Right renal pelvis (tissue), 4 donors: ENCODE measurements at places on chromosomes 7 and 10. TPM values are rescaled to one million over a fixed set of nuclear protein-coding genes. Genes with fewer than 3 reads are reported as not detected.
A peak's percentile ranks its signal among the peaks of the same experiment; 100 is the strongest.

GRCh38 chr7:7761340-7761973, 43.0 kb upstream of the RPA3 start:
- no peak for DNase-seq

DNA sequence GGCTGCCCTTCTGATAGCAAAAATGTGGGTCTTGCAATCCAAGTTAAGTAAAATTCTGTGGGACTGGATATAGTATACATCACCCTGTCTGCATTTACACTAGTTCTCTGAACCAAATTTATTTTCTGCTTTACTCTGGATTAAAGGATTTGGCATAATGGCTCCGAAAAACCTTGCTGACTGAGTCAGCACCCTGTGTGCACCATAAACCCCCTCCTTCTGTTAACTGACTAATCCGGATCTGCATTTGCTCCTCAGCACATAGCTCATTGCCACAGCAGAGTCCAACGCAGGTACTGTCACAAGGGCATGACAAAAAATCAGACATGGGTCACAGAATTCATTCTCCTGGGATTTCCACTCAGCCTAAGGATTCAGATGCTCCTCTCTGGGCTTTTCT, 1.3 kb downstream of the OR2A5 start:
- DNase-seq, result no peak

- no peak for DNase-seq
These were observed 172.3 kb downstream of the IMMP2L start for GRCh38 chr7:111390000-111390399.

- no peak for DNase-seq
These were observed 46.3 kb downstream of the NRP1 start for GRCh38 chr10:33288127-33288526.

DNA sequence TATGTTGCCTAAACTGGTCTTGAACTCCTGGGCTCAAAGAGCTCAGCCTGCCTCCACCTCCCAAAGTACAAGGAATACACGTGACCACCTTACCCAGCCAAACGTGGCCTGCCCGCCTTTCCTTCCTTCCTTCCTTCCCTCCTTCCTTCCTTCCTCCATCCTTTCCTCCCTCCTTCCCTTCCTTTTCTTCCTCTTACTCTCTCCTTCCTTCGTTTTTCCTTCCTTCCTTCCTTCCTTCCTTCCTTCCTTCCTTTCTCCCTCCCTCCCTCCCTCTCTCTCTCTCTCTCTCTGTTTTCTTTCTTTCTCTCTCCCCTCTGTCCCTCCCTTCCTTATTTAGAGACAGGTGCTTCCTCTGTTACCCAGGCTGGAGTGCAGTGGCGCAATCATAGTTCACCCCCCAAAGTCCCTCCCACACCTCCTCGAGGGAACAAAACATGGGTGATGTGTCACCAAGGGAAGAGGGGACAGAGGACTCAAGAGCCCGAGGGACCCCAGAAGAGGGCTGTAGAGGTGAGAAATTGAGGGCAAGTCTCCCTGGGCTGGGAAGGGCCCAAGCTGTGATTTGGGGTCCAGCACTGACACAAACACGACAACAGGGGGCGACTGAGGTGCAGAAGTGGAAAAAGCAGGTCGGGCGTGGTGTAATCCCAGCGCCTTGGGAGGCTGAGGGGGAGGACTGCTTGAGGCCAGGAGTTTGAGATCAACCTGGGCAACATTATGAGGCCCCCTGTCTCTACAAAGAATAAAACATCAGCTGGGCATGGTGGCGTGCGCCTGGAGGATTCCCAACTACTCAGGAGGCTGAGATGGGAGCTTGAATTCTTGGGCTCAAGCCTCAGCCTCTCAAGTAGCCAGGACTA, 28.1 kb downstream of the EPHB4 start:
- DNase-seq, result peak; percentile 28

The CNNM1 gene
- polyA plus RNA-seq, result 1.6 TPM

DNA sequence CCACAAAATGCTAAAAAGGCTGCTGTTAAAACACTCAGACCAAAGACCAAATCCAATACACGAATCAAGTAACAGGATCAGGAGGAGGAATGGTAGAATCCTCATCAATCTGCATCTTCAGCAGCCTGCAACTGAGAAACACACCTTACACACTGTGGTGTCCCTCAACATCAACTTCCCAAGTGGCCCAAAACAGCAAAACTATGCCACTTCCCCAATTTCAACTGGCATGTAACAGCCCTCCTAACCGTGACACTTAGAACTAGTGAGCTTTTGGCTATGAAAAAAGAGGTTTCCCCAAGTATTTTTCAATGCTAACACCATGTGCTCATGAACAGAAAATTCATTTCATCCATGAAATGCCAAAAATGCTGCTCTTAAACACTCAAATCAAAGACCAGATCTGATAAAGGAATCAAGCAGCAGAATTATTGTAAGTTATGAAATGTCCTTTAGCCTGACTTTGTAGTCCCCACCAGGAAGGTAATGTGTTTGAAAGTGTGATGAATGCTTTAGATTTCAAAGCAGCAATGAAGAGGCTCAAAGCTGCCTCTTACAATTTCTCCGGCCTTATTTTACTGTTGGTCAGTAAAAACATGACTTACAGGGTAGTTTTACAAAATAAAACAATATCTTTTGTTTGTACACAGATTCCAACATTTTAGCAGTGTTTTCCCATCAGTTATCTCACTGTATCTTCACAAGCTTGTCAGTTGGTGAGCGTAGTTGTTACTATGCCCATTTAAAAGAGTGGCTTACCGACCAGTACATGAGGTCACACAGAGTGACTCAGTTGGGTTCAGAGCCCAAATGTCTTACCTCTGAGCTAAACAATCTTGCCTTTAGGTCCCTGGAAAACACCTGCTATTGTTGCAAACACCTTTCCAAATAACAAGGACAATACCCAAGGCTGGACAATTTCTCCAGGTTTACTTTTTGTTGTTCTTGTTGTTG, 65.7 kb upstream of the ASAH2 start:
- no peak for DNase-seq

- no peak for DNase-seq
These were observed 693.9 kb downstream of the PARD3 start for GRCh38 chr10:34121125-34121753.

DNA sequence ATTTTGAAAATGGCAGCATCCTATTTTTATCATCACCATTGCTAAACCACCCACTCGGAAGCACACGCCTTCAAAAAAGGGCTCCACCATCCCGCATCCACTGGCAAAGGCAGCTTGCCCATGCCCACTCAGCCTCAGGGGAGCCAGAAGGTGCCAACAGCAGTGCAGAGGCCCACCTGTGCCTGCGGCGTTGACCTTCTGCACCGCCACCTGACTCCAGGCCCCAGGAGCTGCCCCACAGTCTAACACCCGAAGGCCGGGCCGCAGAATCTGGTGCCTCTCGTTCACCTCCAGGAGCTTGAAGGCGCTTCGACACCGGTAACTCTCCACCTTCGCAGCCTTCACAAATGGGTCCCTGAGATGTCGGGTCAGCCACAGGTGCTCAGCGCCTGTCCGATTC, 2.8 kb downstream of the MRM2 start:
- no peak for DNase-seq

The APBB1IP gene
- 1.9 TPM for polyA plus RNA-seq

DNA sequence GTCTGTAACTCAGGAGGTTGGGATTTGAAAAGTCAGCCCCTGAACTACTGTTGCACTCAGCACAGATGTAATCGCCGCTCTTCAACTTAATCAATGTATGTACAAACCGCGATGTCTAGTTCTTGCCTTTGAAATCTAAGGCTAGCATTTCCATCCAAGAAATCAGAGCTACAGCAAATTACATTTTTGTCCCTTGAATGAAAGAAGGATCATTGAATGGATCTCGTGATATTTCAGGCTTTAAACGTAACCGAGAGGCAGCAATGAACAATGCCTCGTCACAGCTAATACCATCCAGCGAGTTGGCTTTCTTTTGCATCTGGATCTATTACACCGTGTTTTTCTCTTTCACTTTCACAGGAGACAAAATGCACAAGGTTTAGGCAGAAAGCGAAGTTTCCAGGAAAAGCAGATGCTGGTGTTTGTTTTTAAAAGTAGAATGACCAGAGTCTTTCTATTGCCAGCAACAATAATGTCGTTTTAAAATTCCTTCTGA, 5.5 kb downstream of the SKIDA1 start:
- no peak for DNase-seq

GRCh38 chr7:101397770-101398324, 35.2 kb downstream of the COL26A1 start:
- DNase-seq, result no peak

GRCh38 chr7:102417105-102417504, 16.3 kb upstream of the ORAI2 start:
- DNase-seq, result no peak

GRCh38 chr7:121119047-121119446, 130.5 kb downstream of the CPED1 start:
- DNase-seq, result no peak

DNA sequence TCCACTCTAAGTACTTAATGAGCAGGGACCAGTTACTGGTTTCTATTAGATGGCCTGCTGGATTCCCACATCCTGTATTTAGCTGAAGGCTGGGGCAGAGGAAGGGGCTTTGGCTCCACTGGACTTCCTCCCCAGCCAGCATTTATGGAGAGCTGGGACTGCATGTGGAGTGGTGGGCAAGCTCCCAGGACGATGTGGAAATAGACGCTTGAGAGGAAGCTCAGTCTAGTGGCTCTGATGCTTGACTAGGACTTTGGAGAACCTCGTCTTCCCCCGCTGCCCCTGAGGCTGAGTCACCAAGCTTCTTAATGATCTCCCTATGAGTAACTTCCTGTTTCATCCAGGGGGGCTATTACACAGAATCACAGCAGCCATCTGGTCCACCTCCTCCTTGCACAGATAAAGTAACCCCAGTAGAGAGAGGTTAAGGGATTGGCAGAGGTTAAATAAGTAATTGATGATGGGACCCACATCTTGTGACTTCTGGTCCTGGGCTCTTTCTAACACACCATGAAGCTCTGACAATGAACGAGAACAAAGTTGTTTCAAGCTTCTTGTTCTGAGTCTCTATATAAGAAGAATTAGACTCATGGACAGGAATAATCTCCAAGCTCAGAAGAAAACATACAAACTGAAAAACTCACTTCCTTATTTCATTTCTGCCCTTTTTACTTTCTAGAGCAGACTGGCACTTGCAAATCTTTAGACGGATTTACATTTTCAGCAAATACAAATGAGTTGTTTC, 126.2 kb downstream of the PRPF18 start:
- DNase-seq, result no peak

The FZD1 gene
- polyA plus RNA-seq, result 64.1 TPM

The CCDC7 gene
- 3.9 TPM for polyA plus RNA-seq

GRCh38 chr7:92793656-92794205, 42.6 kb downstream of the CDK6 start:
- DNase-seq, result no peak

- DNase-seq, result no peak
These were observed 34.2 kb upstream of the ZNRF2 start for GRCh38 chr7:30249986-30250774.

GRCh38 chr10:46317889-46318288, 31.1 kb downstream of the ANTXRL start:
- DNase-seq, result no peak

DNA sequence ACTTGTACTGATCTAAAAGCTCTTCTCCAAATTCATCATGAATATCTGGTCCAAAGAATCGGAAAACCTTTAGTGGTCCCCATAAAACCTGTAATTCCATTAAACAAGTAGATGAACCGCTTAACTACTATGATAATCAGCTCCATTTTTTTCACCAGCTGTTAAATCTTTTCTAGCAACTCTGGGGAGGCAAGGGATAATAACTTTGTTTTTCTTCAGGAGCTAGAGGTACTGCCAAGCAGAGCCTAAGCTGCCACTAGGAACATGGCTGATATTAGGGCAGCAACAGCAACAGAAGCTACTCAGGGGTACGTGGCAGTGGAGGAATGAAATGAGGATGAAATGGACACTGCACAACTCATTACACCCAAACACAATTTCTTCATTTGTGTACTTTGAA, 138.0 kb downstream of the SRPK2 start:
- no peak for DNase-seq

DNA sequence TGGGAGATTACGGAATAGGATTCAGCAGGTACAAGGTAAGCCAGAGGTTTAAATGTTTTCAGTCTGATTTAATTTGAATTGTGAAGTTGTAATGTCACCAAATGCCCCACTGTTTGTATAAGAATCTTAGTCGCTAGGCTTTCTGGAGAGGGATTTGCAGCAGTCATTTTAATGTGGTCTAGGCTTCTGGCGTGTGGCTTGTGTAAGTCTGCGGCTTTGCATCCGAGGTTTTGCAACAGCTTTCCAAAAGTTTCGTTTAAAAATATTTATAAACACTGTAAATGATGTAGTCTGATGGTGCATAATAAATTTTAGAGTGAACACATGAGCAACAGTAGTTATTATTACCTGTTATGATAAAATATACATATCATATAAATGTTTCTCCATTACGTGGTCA, 26.1 kb upstream of the BHLHA15 start:
- DNase-seq, result no peak

The H2BK1 gene
- not detected for polyA plus RNA-seq

DNA sequence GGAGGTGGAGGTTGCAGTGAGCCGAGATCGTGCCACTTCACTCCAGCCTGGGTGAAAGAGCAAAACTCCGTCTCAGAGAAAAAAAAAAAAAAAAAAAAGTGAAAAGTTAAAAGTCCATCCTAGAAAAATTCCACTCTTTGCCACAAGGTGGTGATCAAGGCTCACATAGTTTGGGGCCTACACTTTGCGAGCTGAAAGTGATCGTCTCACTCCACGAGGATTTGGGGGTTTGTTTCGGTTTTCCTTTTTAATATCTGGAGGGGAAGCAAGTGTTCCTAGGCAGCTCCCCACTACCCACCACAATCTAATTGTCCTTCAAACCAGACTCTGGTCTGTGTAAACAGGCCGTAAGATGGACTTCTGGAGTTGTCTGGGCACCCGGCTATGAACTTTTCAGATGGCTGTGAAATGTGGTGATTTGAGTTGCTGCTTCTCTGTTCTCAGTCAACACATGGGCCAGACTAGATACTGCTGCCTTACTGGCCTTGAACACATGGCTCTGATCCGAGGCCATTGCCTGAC, 27.1 kb downstream of the PRLHR start:
- DNase-seq, result peak; percentile 66

DNA sequence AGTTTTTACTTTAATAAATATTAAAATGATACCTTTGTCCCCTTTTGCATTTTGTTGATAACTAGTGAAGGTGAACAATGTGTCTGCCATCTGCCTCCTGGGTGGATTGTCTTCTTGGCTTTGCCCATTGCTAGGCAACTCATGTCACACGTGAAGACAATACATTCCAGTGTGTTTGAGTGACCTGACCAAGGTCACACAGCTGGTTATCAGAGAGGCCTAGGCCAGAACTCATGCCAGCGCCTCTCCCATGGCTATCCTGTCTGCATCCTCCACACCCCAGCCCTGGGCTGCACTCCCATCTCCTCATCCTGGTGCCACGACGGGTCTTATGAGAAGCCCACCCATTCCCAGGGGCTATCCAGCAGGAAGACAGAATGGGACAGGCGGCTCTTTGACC, 108.7 kb downstream of the PLCE1 start:
- DNase-seq, result no peak

DNA sequence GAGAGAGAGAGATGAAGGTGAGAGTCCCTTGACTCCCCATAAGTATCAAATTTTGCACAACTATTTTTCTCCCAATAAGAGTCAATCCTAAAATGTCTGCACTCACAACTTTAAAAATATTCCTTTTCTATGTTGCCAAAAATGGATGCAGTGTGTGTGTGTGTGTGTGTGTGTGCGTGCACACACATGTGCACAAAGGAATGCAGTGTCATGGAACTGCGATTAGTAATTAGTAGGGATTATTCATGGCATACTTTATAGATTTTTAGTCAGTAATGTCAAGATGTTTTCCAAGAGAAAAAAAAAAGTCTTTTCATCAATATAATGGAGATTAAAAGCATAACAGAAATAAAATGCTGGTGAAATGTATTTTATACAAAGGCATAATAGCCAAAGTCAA, 179.1 kb upstream of the LRRTM3 start:
- DNase-seq, result no peak

GRCh38 chr7:129906700-129907099, 46.1 kb downstream of the UBE2H start:
- DNase-seq, result no peak
